Hematopoietic multipotent progenitor cell treated with erythropoietin and hydrocortisone succinate and interleukin-3 and kit ligand, for 17 days (in vitro differentiated cells): ENCODE measurements at places on chromosomes 11 and 22.
A peak's percentile ranks its signal among the peaks of the same experiment; 100 is the strongest.

DNA sequence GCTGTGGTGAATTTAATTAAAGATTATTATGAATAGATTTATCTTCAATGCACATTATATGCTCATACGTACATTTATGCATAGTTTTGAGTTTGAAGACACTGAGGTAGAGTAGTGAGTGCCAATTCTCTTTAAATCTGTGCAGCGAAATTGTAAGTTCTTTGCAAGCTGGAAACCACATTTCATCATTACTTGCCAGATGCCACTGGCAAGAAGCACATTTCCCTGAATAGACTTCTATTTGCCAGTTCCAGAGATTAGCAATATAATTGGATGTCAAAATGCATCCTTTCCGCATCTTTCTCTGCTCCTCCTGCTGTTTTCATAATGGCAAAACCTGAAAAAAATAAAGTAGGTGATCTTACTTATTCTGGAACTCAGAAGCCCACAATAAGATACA lies 448.0 kb downstream of the LUZP2 start:
- no peak for DNase-seq

- no peak for DNase-seq
Observed at GRCh38 chr11:133181066-133181465, 351.2 kb downstream of the OPCML start.

DNA sequence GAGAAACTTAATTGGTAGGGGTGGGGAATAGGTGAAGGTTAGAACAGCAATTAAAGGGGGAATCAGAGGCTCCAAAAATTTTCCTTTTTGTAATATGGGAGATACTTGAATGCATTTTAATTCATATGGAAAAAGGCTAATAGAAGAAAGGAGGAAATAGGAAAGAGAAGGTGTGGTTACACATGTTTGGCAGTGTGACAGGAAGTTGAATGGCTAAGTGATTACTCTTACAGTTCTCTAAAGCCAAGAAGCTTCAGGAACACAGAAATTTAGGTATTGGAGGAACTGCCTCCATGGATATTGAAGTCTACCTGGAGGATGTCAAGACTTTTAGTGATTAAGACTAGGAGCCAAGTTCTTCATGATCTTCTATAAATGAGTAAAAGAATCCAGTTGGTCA lies 6.3 kb downstream of the NXPE2 start:
- no peak for DNase-seq

DNA sequence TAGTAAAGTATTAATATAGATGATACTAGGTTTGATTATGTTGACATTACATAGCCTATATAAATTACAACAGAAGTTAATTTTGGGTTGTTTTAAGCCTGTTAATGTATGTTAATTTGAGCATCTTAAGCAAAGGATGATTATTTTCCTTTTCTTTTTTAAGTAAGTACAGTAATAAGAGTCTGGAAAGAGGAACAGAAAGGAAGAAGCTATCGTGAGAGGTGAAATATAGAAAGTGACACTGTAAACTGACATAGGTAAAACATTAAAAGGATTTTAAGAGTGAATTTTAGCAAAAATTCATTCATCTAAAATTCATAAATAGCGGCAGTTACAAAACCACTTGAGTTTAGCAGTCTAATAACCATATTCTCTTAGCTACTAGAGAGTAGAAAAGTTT lies 45.5 kb downstream of the FAR1 start:
- no peak for DNase-seq

DNA sequence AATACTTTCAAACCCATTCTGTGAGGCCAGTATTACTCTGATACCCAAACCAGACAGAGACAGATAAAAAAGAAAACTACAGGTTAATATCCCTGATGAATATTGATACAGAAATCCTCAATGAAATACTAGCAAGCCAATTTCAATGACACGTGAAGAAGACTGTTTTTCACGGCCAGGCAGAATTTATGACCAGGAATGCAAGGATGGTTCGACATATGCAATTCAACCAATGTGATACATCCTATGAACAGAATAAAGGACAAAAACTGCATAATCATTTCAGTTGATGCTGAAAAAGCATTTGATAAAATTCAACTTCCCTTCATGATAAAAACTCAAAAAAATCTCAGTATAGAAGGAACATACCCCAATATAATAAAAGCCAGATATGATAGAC lies 44.5 kb downstream of the SLC22A24 start:
- no peak for DNase-seq

DNA sequence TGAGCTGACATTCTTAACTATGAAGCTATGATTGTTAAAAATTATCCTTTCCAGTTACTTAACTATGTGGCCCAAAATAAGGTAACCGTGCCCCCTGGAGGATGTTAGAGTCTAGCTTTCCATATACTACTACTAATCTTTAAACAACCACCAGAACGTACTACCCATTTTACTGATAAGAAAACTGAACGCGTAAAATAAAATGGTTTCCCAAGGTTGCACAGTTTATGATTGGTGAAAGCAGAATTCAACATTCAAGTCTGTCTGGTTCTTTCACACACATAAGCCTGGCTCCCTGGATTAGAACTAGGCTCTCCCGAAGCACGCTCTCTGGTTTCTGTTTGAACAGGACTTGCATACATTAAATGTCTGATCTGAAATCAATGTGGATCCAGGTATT lies 437.8 kb upstream of the CCDC90B start:
- no peak for DNase-seq

DNA sequence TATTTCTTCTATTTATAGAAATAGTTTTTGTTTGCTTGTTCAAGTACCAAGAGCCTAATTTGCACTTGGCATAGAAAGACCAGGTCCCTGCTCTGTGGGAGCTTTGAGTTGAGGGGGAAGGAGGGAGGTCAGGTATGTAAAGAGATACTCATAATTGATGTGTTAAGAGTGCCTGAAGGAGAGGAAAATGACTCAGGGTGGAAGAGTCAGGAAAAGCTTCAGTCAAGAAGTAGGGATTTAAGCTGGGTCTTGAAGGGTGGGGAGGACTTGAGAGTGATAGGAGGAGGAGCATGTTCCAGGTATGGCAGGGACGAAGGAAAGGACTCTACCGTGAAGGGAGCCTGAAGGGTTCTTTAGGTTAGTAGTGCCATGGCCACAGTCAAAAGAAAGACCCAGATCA lies 9.0 kb downstream of the RBX1 start:
- DNase-seq, result peak; percentile 60

- no peak for DNase-seq
Observed at GRCh38 chr11:71330996-71331395, 78.6 kb upstream of the SHANK2 start.

DNA sequence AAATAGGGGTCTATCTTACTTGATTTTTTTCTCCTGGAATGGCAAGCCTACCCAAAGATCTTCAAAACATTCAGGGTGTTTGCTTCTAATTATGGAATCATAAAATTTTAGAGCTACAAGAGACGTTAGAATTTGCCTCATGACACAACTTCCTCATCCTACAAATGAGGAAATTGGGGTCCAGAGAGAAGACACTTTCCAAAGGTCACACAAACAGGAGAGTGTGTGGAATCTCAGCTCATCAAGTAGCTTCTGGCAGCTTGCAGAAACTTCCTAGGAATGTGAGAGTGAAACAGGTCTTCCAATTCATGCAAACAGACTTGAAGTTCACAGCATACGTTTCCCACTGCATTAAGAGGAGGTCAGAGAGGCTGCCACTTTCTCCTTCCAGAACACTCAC lies 976.0 kb downstream of the OPCML start:
- no peak for DNase-seq

DNA sequence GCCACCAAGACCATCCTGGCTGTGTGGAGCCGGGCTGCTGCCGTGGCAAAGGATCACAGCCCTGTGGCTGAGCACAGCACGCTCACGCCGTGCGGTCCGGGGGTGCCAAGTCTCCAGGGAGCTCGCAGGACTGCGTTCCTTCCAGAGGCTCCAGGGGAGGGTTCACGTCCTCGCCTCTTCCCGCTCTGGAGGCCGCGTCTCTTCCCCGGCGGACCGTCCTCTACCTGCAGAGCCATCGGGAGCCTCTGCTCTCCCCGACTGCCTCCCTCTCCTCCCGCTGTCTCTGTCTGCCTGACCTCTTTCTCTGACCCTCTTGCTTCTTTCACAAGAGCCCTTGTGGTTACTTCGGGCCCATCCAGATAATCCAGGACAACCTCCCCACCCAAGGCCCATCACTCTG lies 11.4 kb upstream of the MUC5AC start:
- DNase-seq, result no peak
